CD8-positive, alpha-beta memory T cell (primary cell): ENCODE measurements at places on chromosomes 1 and 21. TPM values are rescaled to one million over a fixed set of nuclear protein-coding genes. Genes with fewer than 3 reads are reported as not detected.

DNA sequence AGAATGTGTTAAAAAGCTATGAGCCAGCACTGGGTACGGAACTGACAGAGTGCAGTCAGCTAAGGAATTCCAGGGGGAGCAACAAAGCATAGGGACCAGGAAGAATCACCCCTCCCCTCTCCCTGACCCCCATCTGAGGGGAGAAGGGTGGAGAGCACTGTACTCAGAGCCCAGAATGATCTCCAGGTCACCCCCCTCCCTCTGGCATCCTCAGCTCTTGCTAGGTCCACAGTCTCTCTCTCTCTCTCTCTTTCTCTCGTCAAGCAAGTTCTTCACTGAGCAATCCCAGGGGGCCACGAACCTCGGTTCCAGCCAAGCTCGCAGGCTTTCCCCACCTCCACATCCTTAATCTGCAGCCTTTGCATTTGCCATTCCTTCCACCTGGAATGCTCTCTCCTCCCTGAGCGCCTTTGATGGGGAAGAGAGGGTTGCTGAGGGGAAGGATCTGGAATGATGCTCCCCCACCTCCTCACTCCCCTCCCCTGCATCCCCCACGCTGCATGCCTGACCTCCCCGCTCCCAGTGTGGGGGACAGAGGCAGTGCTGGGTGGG, 6.7 kb upstream of the WASF2 start:
- no peaks in the 10 kb centered on the region for H3K36me3 ChIP-seq
- DNase-seq: no peak
- H3K4me1 ChIP-seq: no peaks in the 10 kb centered on the region
- H3K27me3 ChIP-seq: no peaks in the 10 kb centered on the region

- no peak for DNase-seq
- H3K27ac ChIP-seq: peak overlapping the region; percentile 68
- no peaks in the 10 kb centered on the region for H3K27me3 ChIP-seq
- peaks cover 23% of the 10 kb centered on the region for H3K4me1 ChIP-seq
These were observed 682 bp upstream of the RWDD3 start for GRCh38 chr1:95233319-95233736.

- H3K27me3 ChIP-seq: no peaks in the 10 kb centered on the region
- H3K36me3 ChIP-seq: peaks cover 20% of the 10 kb centered on the region
- peaks cover 30% of the 10 kb centered on the region for H3K4me1 ChIP-seq
- H3K4me3 ChIP-seq: no peak overlapping the region
- H3K27ac ChIP-seq: no peak overlapping the region
- no peak for DNase-seq
These were observed 10.9 kb downstream of the SLC41A1 start for GRCh38 chr1:205802060-205802459.

FALEC gene
- not detected for total RNA-seq

GRCh38 chr1:92030656-92031107, 897 bp downstream of the EPHX4 start:
- peak overlapping the region; percentile 47 for H3K4me3 ChIP-seq
- no peak overlapping the region for H3K27ac ChIP-seq
- H3K36me3 ChIP-seq: no peaks in the 10 kb centered on the region
- H3K4me1 ChIP-seq: peaks cover 11% of the 10 kb centered on the region
- H3K27me3 ChIP-seq: peaks cover 8% of the 10 kb centered on the region

MCOLN3 gene
- total RNA-seq: 0.50 TPM

DNA sequence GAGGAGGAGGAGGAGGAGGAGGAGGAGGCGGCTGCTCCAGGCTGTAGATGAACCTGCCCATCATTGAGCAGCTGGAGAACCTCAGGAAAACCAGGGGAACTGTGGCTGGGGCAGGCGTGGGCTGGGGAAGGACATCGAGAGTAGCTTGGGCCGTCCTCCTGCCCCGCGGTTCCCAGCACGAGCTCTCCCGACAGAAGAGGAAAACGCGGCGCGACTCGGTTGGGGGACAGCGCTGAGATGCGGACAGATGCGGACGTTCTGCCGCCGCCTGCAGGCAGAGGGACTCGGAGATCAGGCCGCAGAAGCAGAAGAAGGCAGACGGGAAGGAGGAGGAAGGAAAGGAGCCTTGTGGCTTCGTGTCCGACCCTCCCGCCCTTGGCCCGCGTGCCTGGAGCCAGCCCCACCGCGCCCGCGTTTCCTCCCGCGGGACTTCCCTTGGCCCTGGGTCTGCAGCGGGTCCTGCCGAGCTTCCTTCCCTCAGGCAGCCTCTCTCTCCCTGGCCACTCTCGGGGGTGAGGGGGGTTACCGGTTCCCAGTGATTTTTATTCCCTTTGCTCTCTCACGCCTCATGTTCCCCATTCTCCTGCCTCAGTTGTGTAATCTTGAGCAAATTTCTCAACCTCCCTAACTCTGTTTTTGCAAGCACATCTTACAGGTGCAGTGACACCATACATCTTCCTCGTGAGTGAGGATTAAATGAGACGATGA, 1.7 kb upstream of the TNFRSF9 start:
- peak; percentile 40 for DNase-seq
- H3K27me3 ChIP-seq: no peaks in the 10 kb centered on the region
- H3K4me3 ChIP-seq: peak overlapping the region; percentile 34

DNA sequence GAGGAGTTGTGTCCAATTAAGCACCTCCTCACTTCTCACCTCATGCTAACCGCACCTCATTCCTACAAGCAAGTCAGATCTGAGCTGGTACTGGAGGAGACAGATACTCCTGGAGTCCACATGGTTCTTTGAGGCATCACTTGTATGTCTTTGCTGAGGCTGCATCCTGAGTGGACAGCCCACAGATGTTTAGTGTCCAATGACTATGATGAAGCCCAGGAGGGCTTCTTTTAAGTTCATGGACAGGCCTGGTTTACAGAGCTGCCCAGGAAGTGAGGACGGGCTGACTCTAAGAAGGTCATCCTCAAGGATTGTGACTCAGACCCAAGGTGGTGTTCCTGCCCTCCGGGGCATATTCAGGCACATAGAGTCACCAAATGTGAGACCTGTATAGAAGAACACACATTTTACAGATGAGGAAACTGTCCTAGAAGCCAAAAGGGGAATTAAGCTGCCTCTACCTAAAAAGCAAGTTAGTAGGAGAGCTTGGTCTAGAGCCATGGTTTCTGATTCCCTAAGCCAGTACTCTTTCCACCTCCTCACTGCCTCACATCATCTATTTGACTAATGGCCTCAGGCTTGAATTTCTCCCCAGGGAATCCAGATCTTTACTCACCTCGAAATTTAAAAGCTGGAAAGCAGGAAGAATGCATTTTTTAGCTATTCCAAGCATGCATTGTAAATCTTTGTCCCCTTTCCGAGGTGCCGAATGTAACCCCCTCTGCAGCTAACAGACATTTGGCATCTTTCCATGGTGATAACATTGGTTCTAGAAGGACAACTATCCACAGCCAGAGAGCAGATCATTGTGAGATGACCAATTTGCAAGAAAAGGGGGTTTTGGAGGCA, 228.1 kb downstream of the OMA1 start:
- no peaks in the 10 kb centered on the region for H3K36me3 ChIP-seq
- H3K27ac ChIP-seq: no peak overlapping the region
- no peaks in the 10 kb centered on the region for H3K4me1 ChIP-seq

- no peaks in the 10 kb centered on the region for H3K4me1 ChIP-seq
- no peak overlapping the region for H3K27ac ChIP-seq
- no peaks in the 10 kb centered on the region for H3K36me3 ChIP-seq
- no peaks in the 10 kb centered on the region for H3K27me3 ChIP-seq
These were observed 12.3 kb upstream of the TRIM17 start for GRCh38 chr1:228429007-228429406.

SAMD11 gene
- not detected for total RNA-seq

DNA sequence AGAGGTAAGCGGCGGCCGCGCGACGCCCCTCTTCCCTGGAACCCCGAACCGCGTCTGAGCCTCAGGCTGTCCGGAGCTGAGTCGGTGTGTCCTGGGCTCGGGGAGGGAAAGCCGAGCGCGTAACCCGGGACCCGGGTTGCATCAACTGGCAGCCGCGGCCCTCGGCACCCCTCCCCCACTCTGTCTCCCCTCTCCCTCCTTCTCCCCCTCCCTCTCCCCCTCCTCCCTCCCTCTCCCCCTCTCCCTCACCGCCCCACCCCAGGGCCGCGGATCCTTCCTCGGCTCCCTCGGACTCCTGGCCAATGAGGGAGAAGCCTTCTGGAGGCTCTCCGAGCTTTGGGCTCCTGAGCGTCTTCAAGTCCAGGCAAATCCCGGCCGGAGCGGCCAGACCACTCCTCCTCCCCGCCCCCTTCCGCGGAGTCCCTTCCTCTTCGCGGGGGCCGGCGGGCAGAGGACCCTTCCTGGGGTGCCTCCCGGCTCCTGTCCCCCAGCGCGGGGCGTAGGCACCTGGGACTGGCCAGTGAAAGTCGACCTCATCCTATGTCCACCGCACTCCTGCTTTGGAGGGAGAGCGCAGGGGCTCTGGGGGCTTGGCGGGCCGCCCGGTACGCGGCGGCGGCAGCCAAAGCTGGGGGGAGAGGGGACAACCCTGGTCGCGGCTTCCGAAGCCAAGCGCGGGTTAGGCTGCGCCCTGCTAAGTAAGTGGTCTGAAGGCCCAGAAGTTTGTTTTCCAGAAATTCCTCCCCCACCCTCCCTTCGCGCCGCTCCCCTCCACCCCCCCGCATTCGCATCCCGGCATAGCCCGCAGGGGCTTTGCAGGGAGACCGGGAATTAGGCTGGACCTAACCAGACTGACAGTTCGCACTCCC, 850 bp downstream of the SESN2 start:
- H3K4me3 ChIP-seq: peak overlapping the region; percentile 84
- no peak for DNase-seq
- H3K36me3 ChIP-seq: no peaks in the 10 kb centered on the region
- H3K27me3 ChIP-seq: no peaks in the 10 kb centered on the region
- peaks cover 49% of the 10 kb centered on the region for H3K4me1 ChIP-seq

DNA sequence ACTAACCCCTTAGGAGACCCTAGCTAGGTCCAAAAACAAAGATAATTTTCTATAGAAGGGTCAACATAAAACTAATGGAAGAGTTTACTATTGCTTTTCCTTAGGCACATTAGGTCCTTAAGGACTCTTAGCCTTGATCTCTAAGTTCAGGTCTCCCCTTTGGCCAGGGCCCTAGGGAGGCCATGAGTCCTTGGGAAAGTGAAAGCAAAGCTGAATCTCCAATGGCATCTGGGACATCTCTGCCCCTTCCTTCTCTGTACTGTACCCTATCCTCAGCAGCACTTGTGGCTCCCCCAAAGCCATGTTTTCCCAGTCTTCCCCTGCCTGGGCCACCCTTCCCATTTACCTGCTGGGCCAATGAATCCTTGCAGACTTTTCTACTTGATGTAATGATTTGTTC, 14.3 kb downstream of the IER5 start:
- no peak overlapping the region for H3K4me3 ChIP-seq
- peaks cover 50% of the 10 kb centered on the region for H3K4me1 ChIP-seq
- H3K27ac ChIP-seq: no peak overlapping the region
- no peaks in the 10 kb centered on the region for H3K36me3 ChIP-seq
- no peaks in the 10 kb centered on the region for H3K27me3 ChIP-seq

- H3K4me3 ChIP-seq: no peak overlapping the region
- no peak overlapping the region for H3K27ac ChIP-seq
- H3K4me1 ChIP-seq: no peaks in the 10 kb centered on the region
- no peak for DNase-seq
- no peaks in the 10 kb centered on the region for H3K36me3 ChIP-seq
These were observed 48.2 kb downstream of the CYP2J2 start for GRCh38 chr1:59878370-59878769.

GABPA gene
- 25.0 TPM for total RNA-seq

- no peak for DNase-seq
- no peak overlapping the region for H3K27ac ChIP-seq
- H3K36me3 ChIP-seq: no peaks in the 10 kb centered on the region
- H3K27me3 ChIP-seq: no peaks in the 10 kb centered on the region
- H3K4me1 ChIP-seq: no peaks in the 10 kb centered on the region
These were observed 293.0 kb downstream of the MRPL39 start for GRCh38 chr21:25314247-25314646.

DNA sequence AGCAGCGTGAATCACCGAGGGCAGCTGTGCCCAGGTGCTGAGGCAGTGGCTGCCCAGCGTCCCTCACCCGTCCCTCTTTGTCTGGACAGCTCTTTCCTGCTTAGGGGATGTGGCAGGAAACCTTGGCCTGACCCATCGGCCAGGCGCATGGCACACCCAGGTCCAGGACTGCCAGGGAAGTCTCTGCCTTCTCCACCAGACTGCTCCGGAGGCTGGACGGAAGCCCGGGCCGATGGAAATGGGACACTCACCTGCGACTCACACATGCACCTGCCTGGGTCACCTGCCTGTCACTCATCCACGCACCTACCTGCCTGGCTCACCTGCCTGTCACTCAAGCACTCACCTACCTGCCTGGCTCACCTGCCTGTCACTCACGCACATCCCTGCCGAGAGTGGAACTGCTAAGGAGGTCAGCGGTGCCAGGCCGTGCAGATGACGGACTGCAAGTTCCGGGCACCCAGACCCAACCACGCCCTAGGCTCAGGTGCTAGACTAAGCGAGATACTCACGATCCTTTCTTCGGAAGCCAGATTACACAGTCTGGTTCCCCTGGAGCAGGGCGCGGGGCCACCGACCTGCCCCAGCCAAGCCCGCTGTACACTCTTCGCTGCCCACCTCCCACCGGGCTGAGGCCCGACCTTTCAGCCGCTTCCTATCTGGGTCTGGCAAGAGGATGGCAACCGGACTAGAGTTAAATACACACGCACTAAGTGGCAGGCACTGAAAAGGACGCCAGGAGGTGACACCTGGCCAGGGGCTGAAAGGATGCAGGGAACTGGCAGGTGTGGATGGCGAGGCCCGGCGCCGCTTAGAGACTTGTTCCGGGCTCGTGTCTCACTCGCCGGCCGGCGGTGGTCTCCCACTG, 1.1 kb downstream of the UBE2J2 start:
- peak overlapping the region; percentile 84 for H3K4me3 ChIP-seq
- H3K36me3 ChIP-seq: no peaks in the 10 kb centered on the region
- H3K27ac ChIP-seq: peak overlapping the region; percentile 72
- peaks cover 39% of the 10 kb centered on the region for H3K4me1 ChIP-seq
- no peaks in the 10 kb centered on the region for H3K27me3 ChIP-seq
